ENCODE measurements at places on chromosomes 2 and 18.
A peak's percentile ranks its signal among the peaks of the same experiment; 100 is the strongest.

- DNase-seq = no peak
These were observed 937.1 kb downstream of the TSN start for GRCh38 chr2:122692400-122693083.

DNA sequence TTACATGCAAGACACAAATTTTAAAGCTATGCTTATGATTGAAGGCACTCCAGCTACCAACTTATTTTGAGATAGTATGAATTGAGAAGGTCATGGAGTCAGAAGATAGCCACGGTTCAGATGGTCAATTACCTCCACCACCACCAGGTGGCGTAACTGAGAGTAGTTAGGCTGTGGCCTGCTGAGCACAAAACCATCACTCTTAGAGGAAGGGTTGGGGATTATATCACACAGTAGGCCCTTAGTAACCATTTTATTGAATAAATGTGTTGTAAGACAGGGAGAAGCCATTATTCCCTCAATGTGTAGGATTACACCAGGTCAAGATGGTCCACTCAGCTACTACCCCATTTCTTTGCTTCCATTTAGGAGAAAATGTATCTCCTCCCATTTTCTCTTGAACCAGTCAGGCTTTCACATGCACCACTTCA, 18.8 kb downstream of the KLHL41 start:
- peak; percentile 83 for DNase-seq

GRCh38 chr18:8610459-8610851, 1.2 kb downstream of the RAB12 start:
- no peak for DNase-seq

DNA sequence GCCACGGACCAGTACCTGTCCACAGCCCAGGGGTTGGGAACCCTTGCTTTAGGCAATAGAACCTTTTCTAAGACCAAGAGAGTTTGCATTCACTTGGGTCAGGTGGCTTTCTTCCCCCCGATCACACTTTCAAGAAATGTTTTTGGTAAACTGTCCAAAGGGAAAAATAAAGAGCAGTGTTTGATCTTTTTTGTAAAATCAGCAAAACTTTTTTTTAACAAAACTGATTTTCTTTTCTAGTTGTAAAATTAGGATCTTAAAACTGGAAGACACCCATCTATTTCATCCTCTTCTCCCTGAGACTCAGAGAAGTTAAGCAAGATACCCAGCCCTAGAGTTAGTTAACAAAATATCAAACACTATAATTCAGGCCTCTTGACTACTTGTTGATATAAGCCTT, 6.1 kb upstream of the SESTD1 start:
- no peak for DNase-seq

DNA sequence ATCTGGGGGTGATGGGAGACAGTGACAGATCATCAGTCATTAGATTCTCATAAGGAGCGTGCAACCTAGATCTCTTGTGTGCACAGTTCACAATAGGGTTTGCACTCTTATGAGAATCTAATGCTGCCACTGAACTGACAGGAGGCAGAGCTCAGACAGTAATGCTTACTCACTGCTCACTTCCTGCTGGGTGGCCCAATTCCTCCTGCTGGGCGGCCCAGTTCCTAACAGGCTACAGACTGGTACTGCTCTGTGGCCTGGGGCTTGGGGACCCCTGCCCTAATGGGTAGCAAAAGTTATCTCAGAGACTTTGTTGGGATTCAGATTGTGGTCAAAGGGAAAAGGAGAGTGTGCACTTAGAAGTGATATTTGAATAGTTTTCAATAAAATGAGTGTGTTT, 840.1 kb upstream of the ID2 start:
- DNase-seq = no peak

DNA sequence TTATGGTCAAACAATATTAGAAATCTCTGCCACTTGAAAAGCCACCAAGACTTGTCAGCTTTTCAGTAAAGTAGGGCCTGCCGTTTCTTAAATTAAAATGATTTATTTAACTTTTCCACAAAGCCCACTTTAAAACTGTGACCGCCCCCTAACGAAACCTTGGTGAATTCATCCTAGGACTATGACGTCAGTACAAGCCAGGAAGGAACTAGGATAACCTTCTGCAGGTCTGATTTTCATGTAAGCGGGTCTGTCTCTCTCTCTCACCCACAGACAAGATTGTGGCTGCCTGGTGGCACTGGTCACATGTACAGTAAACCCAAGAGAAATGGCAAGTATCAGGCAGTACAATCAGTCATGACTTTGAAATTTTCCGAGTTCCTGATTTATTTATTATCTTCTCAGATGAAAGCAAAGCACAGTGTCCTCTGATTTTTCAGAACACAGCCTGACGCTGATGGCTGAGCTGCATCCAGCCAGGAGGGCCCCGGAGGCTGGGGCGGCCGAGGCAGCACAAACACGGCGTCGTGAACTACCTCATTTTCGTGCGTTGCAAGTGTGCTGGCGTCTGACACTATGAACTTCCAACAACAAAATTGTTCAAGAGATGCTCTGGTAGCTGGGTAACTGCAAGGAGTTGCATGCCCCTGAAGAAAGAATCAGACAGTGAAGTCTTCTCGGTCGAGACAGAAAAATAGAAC, 18.9 kb downstream of the SALL3 start:
- DNase-seq = no peak

All from activated CD8-positive, alpha-beta memory T cell treated with anti-CD3 and anti-CD28 coated beads, Interleukin-2, amount 10 ng/mL, durations not matched to agents 7 days and 5 days (primary cell).